ENCODE measurements at places on chromosomes 6 and 20.

GRCh38 chr20:45649312-45649863 is 18.3 kb upstream of the WFDC9 start:
- DNase-seq, result no peak

GRCh38 chr6:32982084-32982701 is 13.8 kb downstream of the BRD2 start:
- DNase-seq, result no peak

- no peak for DNase-seq
Observed at GRCh38 chr6:168136622-168137021, 57.6 kb upstream of the FRMD1 start.

DNA sequence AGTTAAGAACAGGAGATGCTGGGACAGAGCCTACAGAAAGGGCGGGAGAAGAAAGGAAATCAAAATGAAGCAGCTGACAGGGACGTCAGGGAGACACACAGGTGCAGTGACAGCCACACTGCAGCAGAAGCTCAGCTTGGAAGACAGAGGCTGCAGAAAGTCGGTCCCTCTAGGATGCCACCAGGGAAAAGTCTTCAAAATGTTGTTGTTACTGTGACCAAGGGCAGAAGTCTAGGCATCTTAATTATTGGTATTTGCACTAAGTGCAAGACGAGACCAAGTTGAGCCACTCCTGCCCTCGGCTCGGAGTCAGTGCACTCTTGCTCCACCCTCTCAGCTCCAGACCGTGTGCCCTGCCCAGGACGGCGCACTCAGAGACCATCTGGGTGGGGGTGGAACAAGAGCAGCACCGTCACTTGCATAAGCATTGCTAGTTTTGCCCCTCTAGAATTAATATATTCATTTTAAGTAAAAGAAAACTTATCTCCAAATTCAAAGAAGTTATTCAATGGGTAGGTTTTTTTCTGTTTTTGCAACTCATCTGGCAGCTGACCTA is 2.6 kb downstream of the PRR18 start:
- DNase-seq, result no peak

DNA sequence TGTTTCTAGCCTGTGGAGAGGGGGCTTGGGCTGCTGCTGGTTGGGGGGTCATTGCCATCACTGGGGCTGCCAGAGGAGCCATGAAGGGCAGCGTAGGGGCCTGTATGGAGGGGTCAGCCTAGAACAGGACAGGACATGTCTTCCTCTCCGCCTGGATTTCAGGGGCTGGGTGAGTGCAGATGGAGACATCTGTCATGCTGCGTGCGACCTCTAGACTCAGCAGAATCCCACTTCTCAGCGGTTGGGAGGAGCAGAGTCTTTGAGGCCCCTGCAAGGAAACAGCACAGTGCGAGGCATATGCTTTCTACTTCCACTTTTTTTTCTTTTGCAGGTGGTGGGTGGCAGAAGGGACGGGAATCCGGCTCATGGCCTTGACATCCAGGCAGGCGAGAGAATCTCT is 67.9 kb downstream of the EZR start:
- DNase-seq, result no peak

- no peak for DNase-seq
Observed at GRCh38 chr20:32125506-32125905, 16.0 kb downstream of the TM9SF4 start.
